ENCODE measurements at places on chromosomes 1 and 21.

DNA sequence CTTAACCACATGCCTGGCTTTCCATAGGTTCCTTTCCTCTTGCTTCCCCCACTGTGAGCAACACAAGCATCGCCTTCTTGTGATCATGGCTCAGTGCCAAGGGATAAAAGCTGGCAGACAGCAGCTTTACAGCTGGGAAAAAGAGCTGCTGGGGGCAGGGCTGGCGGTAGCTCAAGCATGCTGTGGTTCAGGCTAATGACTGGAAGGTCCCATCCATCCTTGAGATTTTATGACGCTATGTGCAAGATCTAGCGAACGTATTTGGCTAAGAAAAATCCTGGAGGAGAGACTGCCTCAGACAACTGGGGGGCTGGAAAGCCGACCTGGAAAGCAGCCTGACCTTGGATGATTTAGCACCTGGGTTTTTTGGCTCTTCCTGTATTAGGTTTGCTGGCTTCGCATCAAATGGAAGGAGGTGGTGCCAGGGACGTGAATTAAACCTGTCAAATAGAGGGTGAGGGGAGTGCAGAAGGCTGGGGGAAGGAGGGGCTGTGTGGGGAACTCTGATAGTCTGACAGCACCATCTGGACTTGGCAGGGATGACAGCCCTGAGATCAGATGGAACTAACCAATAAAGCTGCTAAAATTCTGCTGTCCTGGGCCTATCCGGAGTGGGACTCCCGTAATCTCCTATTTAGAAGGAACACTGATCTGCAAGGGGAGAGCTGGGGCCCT is 34.8 kb downstream of the ZMYND12 start:
- no peak for DNase-seq

DNA sequence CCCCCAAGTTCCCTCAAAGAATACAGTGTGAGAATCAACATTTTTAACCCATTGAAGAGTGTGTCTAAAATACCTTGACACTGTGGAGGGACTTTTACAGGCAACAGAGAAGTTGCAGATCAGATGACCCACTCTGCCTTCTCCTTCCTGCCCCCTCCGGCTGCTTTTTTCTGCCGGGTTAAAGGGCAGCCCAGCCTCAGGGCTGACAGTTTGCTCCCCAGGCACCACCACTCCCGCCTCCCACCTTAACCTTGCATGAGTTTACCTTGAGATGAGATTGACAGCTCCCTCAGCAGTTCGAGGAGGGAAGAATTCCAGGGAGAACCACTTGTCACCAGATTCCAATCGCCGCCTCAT is 3.2 kb downstream of the MTHFR start:
- peak; percentile 20 for DNase-seq

GRCh38 chr1:214332946-214333798 is 52.2 kb downstream of the SMYD2 start:
- DNase-seq: peak; percentile 72

GRCh38 chr1:235806123-235806522 is 60.6 kb downstream of the LYST start:
- DNase-seq: no peak

DNA sequence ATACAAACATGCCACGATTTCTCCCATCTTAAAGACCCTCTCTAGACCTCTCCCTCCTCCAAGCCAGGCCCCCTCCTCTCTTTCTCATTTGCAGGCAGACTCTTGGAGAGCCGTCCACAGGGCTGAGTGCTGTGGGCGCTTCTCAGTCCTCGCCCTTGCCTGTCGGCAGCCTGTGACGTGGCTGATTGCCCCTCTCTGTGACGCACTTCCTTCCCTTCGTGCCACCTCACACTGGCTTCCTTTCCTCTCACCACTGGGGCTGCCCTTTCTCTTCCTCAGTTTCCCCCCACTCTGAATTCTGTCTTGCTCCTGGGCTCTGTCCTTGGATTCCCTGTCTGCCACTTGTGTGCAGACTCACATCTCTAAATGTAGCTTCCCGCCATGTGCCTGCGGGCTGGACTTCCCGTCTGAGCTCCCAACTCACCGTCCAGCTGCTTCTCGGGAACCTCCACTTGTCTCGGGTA is 227.2 kb downstream of the CAMTA1 start:
- DNase-seq: no peak

- no peak for DNase-seq
Observed at GRCh38 chr1:65924471-65924870, 131.8 kb downstream of the PDE4B start.

GRCh38 chr1:115114308-115114707 is 25.0 kb upstream of the TSPAN2 start:
- DNase-seq: peak; percentile 19

- DNase-seq: no peak
Observed at GRCh38 chr1:12539705-12540579, 78.1 kb downstream of the DHRS3 start.
